ENCODE measurements at places on chromosomes 7 and 10.

DNA sequence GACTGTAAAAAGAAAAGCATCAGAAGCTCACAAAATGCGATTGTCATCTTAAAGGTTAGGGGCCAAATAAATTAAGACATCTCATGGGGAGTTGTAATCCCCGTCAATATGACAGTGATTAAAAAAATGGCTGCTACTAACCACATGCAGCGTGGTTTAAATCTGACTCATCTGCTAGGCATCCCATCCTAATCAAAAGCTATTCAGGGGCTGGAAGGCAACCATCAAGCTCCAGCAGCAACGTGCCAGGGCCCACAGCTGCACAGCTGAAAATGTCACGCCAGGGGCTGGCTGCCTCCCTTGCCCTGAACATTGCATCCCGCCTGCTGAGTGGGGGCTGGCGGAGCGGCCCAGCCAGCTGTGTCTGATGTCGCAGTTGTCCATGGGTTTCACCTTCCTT lies 66.3 kb upstream of the FRMD4A start:
- no peak for DNase-seq

DNA sequence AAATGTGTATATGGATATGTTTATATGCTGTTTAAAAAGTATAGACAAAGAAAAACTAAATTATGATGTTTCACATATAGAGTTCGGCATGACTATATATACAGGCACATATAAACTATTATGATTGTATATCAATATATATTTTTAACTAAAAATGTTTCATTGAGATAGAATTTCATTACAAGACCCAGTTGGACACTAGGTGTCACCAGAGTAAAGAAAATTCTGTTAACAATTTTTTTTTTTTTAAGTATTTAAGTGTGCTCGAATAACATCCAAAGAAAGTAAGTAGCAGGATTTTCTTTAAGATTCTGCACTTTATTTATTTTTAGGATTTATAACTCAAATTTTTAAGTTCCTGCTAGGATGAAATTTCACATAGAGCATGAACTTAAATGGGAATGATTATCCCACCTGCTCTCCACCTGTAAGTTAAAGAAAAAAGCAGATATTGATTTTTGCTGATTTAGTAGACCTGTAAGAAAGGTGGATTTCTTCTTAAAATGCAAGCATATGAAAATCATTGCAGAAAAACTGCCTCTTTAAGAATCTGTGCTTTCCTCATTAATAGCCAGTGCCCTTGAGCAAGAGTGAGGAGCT lies 961.5 kb downstream of the PCDH15 start:
- DNase-seq: peak; percentile 1

DNA sequence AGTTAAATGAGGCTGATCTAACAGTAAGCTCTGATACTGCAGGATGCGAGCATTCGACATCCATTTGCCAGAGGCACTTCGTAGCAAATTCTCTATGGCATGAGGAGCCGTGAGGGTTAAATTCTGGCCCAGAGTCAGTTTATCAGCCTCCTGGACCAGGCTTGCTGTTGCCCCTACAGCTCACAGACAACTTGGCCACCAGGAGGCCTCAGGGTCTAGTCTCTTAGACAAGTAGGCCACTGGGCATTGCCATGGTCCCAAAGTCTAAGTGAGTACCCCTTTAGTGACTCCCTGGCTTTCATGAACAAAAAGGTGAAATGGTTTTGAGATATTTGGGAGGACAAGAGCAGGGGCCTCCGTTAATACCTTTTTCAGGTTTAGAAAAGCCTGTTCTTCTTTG lies 178.0 kb upstream of the MBL2 start:
- no peak for DNase-seq

DNA sequence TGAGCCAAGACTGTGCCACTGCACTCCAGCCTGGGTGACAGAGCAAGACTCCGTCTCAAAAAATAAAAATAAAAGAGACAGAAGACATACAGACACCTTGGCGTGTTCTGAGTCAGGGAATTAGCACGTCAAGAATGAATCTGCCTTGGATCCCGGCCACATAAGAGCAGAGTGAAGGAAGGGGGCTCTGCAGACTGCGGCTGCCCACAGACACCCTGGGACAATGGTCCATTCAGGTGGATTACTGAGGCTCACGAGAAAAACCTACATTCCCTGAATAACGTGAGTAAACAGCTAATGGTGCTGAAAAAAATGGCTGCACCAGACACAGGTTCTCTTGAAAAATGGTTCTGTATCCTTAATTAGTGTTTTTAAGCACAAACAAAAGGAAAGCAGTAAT lies 100.1 kb upstream of the FGFR2 start:
- no peak for DNase-seq

- no peak for DNase-seq
These were observed 36.5 kb upstream of the MMD2 start for GRCh38 chr7:4995429-4995969.

GRCh38 chr7:149866779-149867447 lies 6.9 kb upstream of the ATP6V0E2 start:
- no peak for DNase-seq

- no peak for DNase-seq
These were observed 27.3 kb upstream of the SAMD8 start for GRCh38 chr10:75083972-75084833.

- DNase-seq: no peak
These were observed 246.9 kb downstream of the PTEN start for GRCh38 chr10:88110355-88110754.

DNA sequence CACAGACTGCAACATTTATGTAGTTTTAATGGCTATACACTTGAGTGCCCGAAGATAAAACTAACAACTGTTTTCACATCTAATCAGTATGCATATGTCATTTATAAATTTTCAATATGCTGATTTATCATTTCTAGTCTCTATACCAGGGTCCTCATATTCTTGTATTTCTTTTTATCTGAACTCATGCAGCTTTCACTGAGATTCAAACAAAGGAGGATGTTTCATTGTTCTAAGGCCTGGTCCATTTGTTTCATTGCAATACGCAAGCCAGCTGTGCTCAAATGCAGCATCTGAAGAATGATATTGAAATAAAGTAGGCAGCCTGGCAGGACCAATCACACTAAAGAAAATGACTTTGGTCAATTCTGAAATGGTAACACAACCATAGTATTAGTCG lies 31.7 kb downstream of the MAGI2 start:
- DNase-seq: no peak

DNA sequence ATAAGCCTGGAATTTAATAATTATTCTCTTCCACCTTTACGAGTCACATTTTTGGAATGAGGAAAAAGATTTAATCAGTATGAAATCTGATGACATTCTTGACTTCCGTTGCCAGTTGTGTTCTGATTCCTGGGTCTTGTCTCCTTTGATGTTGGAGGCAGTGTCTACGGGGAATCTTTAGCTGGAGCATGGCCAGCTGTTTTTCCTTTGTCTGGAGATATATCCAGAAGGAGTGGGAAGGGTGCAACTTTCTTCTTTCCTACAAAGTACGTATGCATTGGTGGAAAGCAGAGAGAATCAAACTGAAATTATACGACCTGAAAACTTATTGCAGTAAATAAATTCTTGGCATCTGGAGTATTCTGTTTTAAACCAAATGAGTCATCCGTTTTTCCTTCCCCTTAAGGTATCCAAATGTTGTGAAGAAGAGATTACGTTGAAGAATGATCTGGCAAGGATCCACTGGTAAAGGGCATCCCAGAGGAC lies 6.9 kb upstream of the GNG11 start:
- no peak for DNase-seq

GRCh38 chr10:122710576-122710975 lies 10.9 kb upstream of the C10orf120 start:
- no peak for DNase-seq

DNA sequence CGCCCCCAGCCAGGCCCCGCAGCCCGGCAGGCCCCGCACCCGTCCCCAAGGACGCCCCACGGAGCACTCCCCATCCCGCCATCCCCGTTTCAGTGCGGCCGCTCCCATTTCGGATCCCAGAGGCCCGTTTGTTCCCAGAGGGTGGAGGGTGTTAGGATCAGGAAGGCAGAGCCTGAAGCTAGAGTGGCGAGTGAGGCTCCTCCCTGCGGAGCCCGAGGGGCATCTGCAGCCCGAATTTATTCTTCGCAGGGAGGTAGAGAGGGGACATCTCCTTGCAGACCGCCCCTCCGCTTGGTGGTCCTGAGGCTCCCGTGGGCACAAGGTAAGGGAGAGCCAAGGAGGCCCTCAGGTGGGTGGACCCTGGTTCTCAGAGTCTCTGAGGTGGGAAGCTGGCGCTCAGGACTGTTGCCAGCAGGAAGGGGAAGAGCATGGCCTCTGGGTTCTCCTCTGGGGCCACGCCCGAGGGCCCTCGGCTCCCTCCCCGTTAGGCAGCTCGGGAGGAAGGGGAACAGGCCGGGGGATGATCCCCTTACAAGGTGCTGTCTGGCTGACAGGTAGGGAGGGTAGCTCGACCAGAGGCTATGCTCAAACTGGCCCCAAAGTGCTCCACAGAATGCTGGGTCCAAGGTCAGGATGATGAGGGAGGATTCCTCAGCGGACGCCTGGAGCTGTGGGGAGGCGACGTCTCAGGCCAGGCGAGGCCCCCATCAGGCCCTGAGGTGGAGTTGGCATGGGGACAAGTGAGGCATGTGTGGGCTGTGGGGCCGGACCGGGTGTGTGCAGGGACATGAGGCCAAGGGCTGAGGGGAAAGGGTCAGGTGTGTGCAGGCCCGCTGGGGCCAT lies 17.4 kb downstream of the POLL start:
- DNase-seq: no peak

GRCh38 chr10:90862908-90863514 lies 5.2 kb upstream of the HTR7 start:
- no peak for DNase-seq

GRCh38 chr10:2791774-2792443 lies 275.4 kb upstream of the PFKP start:
- DNase-seq: no peak

GRCh38 chr10:77197544-77197943 lies 440.1 kb downstream of the KCNMA1 start:
- DNase-seq: no peak

DNA sequence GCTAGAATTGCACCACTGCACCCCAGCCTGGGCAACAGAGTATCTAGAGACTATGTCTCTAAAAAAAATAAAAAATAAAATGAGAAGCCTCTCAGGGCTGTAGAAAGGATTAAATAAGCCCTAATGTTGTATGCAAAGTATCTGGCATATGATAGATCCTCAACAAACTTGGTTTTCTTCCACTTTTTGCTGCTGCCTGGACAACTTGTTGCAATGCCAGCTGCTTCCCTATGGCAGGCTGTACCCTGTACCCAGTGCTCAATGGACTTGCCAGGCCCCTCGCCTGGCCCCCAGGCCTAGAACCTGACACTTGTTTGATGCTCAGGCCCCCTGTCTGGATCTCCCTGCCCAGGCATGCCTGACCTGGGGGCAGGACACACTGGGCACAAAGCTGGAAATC lies 28.5 kb upstream of the CDH23 start:
- DNase-seq: no peak

DNA sequence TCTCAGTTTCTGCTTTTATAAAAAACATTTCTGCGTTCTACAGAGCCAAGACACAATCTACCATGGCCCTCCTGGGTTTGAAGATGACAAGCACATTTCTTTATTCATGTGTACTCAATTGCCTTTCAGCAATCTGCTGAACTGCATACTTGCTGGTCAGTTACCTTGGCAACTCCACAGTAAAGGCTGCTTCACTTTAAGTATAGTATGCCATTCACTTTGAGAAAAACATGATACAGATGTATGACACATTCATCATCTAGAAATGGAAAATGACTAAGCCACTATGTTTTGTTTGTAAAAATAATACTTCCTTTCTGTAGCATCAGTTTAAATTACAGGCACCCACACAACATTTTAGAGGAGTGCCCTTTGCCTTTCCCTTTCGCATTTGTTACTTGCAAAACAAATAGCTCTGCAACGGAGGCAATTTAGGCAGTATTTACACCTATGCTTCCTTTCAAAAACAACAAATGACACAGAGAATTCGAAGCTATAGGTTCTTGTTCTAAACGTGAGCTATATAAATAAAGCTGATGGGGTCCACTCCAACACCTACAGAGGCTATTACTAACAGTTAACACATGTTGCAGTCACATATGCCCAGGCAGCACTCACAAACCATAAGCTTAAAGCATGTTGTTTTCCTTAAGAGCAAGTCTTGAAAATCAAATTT lies 23.5 kb downstream of the SGCE start:
- DNase-seq: peak; percentile 68

DNA sequence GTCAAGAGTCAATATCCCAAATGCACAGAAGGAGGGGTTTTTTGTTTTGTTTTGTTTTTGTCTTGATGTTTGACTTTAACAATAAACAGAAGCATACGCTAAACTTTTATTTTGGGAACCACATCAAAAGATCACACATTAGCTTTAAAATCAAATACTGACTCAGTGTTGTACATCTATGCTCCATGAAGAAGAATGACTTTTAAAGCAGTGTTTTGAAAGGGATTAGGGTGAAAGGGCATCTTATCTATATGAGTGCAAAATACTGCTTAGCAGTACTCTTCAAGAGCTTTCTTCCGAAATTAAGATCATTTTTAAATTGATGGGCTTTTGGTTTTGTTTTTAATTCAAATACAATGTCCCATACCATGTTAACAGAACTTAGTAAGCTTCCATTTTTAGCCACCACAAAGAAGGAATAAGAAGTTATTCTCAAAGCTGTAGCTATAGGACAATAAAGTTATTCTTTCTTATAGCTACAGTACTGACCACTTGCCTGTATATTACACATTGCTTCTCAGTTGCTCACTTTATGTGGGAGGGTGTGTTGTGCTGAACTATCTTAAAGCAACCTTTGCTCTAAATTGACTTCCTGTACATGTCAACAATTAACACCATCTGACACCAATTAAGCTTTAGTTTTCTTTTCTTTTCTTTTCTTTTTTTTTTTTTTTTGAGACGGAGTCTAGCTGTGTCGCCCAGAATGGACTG lies 144.3 kb upstream of the KAT6B start:
- DNase-seq: no peak

- no peak for DNase-seq
These were observed 15.3 kb upstream of the MRPS24 start for GRCh38 chr7:43884617-43885016.

DNA sequence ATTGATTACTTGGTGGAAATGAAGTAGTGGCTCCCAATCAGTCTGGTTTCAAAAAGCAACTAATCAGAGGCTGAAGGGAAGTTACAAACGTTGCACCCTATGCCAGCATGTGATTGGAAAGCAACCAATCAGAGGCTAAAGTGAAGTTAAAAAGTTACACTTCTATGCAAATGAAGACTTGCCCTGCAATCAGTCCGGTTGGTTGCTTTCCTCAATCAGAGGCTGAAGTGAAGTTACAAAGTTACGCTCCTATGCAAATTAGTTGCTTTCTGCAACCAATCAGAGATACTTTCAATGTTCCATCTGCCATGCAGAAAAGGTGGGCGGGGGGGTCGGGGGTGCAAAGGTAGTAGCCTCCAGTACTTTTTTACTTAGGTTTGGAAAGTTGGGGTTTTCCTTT lies 1077.1 kb downstream of the TYW1 start:
- no peak for DNase-seq

DNA sequence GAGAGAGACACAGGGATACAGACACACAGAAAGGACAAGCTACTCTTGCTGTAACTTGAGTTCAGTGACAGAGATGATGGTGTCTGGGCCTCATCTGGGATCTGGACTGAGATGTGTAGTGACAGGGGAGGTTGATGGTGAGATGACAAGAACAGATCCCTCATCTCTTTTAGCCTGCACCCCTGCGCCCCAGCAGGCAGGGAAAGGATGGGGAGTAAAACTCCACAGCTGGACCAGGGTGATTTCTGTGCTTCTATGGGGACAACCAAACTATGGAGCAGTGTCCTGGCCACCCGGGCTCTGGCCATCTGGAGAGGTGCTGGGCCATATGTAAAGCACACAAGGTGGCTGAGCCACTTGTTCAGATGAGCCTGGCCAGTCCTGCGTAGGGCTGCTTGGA lies 4.5 kb upstream of the LRRC18 start:
- no peak for DNase-seq

- DNase-seq: no peak
These were observed 14.6 kb downstream of the ITGB1 start for GRCh38 chr10:32943395-32943794.

Measured in NCI-H2081 treated with DMSO at 0.1 percent for 48 hours (cell line).